ENCODE measurements at places on chromosomes 13 and 19.

GRCh38 chr13:44024846-44025195 is 145.1 kb downstream of the LACC1 start:
- DNase-seq = no peak

- peak; percentile 71 for DNase-seq
Observed at GRCh38 chr13:78978381-78978998, 319.5 kb upstream of the OBI1 start.

DNA sequence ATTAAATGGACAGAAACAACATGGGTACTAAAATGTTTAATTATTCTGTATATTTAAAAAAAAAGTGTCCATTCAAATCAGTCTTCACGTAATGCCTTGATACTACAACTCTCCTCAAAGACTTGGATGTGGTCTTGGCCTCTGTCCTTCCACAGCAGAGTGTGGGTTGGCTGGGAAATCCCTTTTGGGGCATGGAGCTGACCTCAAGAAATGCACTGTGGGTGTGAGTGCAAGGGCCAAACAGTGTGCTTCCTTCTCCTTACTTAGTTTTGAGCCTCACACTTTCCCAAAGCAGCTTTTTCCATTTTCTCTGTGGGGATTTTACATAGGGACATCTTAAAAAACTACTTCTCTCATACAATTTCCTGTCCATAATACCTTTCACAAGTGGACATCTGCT is 607.4 kb downstream of the EFNB2 start:
- DNase-seq = no peak

- DNase-seq = peak; percentile 42
Observed at GRCh38 chr13:25372284-25373081, 709 bp downstream of the ATP8A2 start.

DNA sequence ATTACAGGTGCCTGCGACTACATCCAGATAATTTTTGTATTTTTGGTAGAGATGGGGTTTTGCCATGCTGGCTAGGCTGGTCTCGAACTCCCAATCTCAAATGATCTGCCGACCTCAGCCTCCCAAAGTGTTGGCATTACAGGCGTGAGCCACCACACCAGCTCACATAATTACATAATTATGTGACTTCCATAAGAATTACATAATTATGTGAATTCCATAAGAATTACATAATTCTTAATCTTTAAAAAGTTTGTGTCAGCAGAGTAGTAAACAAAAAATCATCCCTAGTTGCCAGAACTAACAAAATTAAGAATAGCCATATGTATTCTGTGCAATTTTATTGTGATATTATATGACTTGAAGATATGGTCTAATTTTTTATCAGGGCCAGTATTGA is 25.6 kb downstream of the IFT88 start:
- no peak for DNase-seq

DNA sequence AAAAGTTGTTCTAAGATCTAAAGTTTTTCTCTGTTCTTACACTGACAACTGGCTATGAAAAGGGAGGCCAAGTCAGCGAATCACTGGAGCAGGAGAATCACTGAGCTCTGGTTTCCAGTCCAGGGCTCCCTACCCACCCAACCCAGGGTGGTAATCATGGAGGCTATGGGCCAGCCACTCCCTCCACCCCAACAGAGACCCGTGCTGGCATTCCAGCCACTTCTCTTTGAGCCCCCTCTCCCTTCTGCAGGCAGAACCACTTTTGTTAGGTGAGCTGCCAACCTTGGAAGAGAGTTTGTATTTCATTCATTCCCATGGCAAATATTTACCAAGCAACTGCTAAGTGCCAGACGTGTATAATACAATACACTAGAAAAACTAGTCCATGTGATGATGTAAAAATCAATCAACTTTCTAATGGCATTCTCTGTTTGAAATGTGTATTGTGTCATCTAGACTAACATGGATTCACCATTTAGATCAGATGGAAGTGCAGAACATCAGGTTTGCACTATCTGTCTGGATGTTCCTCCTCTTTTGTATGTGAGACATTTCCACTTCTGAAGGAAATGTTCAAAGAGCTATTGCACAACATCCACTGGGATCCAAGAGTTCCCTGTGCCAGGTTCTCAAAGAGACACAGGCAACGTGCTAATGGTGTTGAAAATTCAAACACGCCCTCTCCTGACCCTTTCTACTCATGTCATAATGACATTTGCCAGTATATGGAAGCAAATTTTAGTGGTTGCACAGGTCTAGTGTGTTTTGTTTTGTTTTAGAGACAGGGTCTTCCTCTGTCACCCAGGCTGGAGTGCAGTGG is 5.3 kb downstream of the MLNR start:
- DNase-seq = no peak

GRCh38 chr19:44745341-44745831 is 3.1 kb upstream of the BCL3 start:
- no peak for DNase-seq

- no peak for DNase-seq
Observed at GRCh38 chr13:40460116-40460515, 206.3 kb downstream of the FOXO1 start.

DNA sequence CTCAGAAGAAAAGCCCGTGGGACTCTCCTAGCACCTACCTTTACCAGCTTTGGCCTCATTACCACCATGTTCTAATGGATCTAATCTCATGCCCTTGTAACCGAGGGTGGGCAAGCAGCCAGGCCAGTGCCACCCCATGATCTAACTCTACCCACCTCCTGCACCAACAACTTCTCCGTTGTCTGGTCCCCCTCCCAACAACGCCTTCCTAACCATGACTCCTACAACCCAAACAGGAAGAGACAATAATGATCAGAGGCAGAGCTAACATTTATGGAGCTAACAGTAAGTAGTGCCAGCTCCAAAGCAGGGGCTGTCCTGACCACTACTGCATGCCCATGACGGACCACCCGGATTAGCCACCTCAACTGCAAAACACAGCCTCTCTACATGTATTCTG is 3.5 kb downstream of the USP12 start:
- no peak for DNase-seq

GRCh38 chr13:59330764-59331163 is 833.0 kb downstream of the DIAPH3 start:
- DNase-seq = no peak

GRCh38 chr13:79492313-79492798 is 11.4 kb downstream of the NDFIP2 start:
- DNase-seq = no peak

- DNase-seq = no peak
Observed at GRCh38 chr13:56586976-56587375, 553.7 kb upstream of the PRR20A start.

DNA sequence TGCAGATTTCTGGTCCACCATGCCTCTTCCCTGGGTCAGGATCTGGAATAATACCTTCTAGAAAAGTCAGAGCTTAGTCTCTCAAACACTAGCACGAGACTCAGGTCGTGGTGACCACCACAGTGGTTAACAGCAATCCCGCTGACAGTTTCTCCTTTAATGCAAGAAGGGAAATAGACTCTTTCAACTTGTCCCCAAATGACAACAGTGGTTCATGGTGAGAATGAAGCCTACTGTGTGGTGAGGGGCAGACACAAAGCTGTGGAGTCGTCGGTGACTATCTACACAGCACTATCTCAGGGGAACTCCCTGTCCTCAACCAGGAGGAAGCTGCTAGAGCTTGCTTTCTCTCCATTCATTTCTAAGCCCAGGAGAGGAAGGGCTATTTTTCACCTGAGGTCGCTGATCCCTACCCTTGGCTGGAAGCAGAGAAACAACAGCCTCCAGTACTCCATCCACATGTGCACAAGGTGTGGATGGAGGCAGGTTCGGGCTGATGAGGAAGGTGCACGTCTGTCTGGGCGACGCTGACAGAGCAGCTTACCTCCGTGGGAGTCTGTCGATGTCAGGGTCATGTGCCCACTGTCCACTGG is 72.4 kb downstream of the STK24 start:
- DNase-seq = no peak

GRCh38 chr13:87207280-87208003 is 463.7 kb upstream of the SLITRK5 start:
- no peak for DNase-seq

GRCh38 chr19:12995596-12996405 is 526 bp downstream of the NFIX start:
- DNase-seq = no peak

- no peak for DNase-seq
Observed at GRCh38 chr19:41323430-41324125, 13.6 kb downstream of the CCDC97 start.

- DNase-seq = no peak
Observed at GRCh38 chr19:29636553-29637360, 28.5 kb upstream of the PLEKHF1 start.

- DNase-seq = no peak
Observed at GRCh38 chr13:44951184-44951583, 38.1 kb downstream of the NUFIP1 start.

GRCh38 chr13:112704308-112705145 is 14.7 kb downstream of the ATP11A start:
- DNase-seq = no peak

DNA sequence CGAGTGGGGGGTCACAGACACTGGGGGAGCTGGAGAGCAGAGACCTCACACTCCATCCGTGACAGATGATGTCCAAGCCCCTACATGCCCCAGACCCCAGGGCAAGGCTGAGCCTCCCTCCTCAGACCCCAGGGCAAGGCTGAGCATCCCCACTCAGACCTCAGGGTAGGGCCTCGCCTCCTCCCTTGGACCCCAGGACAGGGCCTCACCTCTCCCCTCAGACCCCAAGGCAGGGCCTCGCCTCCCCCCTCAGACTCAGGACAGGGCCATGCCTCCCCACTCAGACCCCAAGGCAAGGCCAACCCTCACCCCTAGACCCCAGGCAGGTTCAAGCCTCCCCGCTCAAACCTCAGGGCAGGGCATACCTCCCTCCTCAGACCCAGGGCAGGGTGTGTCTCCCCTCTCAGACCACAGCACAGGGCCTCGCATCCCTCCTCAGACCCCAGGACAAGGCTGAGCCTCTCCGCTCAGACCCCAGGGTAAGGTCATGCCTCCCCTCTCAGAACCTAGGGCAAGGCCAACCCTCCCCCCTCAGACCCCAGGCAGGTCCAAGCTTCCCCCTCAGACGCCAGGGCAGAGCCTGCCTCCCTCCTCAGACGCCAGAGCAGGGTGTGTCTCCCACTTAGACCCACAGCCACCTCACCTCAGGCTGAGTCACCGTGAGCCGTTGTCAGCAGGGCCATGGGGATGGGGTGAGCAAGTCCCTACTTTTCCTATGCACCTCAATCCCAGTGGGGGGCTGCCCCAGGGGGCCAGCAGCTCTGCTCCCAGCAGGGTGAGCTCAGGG is 1.7 kb upstream of the S1PR4 start:
- DNase-seq = no peak

GRCh38 chr13:50631041-50631440 is 212.5 kb downstream of the DLEU7 start:
- DNase-seq = no peak

DNA sequence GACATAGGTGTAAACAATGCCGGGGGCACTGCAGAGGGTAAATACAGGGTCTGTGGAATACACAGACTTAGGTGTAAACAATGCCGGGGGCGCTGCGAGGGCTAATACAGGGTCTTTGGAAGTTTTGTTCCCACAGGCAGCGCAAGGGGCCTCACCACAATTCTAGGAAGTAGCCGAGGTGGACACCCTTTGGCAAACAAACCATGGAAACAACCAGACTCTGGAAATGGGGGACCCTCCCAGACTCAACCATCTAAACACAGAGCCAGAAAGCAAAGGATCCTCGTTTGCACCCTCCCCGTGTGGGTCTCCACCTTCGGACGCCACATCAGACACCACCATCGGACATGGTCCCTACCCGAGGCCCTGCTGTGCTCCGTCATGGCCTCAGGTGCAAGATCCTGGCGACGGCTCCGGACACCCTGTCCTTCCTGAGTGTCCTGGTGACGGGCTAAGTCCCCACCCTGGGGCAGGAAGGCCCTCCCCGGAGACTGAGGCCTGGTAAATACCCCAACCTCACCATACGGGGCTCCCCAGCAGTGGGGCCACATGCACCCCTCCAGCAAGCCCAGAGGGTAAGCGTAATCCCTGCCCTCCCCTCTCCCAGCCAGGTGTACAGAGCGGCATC is 16.7 kb upstream of the PLPP2 start:
- DNase-seq = no peak

GRCh38 chr13:45216193-45216592 is 15.3 kb upstream of the KCTD4 start:
- no peak for DNase-seq

DNA sequence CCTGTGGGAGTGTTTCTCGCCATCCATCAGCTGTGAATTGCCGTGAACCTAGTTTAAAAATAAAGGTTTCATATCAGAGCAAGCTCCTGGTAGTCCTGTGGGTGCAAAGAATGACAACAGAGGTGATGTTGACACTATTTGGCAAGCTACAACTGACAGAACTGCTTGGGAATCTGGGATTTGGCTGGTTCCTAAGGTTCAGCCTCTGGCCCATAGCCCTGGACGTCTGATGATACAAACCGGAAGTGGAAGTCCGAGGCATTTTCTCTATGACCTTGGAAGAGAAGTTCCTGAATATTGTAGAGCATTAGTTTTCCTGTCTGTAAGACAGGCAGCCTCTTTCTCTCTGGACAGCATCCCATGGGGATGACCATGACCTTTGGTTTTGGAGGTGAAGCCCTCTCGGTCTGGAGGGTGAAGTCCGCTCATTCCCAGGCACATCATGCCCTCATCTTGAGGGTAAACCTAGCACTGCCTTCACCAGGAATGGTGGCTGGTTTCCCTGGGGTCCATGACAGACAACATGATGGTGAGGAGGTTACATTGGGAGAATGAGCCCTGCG is 29.1 kb downstream of the GATAD2A start:
- no peak for DNase-seq

DNA sequence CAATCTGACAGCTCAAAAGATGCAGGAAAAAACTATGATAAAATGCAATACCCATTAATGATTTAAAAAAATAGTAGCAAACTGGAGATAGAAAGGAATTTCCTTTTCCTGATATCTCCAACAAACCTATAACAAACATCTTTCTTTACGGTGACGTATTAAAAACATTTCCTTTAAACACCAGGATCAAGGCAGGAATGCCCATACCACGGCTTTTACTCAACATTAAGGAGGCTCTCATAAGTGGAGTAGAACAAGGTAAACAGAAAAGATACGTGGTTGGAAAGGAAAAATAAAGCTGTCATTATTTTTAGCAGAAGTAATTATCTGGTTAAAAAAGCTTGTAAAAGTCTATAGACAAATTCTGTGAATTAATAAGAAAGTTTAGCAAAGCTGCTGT is 61.1 kb downstream of the MIPEP start:
- no peak for DNase-seq

GRCh38 chr13:92775658-92776057 is 450.9 kb upstream of the GPC6 start:
- no peak for DNase-seq

DNA sequence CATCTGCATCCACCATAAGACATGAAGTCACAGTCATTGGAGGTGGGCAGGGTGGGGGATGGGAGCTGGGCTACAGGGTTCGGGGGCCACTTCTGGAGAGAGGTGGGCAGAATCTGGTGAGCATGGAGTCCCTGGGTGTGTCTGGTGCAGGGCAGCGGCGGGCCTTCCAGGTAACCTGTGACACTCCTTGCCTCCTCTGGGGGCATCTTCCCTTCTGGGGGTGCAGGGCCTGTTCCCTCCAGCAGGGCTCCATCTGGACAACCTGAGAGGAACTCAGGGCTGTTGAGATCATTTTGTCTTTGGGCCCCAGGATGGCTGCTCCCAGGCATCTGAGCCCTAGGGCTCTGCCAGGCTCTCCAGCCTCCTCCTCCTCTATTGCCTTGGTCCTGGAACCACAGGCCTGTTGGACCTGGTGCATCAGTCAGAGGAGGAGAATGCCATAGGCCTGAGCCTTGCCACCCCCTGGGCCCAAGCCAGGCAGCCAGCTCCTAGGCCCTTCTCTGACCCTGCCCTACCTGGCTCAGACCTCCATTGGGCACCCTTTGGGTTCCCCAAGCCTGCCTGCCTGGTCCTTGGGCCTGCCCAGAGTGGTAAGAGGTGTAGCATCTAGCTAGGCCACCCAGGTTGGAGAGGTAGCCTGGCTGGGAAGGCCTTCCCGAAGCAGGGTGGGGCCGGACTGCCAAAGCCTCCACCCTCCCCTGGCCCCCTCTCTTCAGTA is 13.4 kb downstream of the LYL1 start:
- no peak for DNase-seq

All from COR-L47 (cell line).